A549 treated with ZK216348 at 1 μM for 4 hours (cell line): ENCODE measurements at places on chromosomes 11 and 22. TPM values are rescaled to one million over a fixed set of nuclear protein-coding genes. Genes with fewer than 3 reads are reported as not detected.

Gene GRM5
- total RNA-seq = not detected in 5 replicates

Gene OR8B8
- total RNA-seq = not detected in 5 replicates

Gene BTBD18
- not detected in 5 replicates for total RNA-seq

Gene MYOD1
- not detected in 5 replicates for total RNA-seq

Gene CD248
- total RNA-seq = not detected in 5 replicates

Gene MAJIN
- not detected in 5 replicates for total RNA-seq

Gene MYO18B
- 0.07 to 0.15 TPM in 2 of 5 replicates, not detected in the others for total RNA-seq

Gene MMP10
- total RNA-seq = 0.70 to 1.5 TPM (median 0.94 TPM) in 5 replicates

Gene CCDC134
- 2.4 to 3.8 TPM (median 3.4 TPM) in 5 replicates for total RNA-seq

Gene LYVE1
- 0.22 to 0.42 TPM (median 0.26 TPM) in 5 replicates for total RNA-seq

Gene KRTAP5-11
- total RNA-seq = not detected in 5 replicates

Gene INPPL1
- 42.7 to 96.5 TPM (median 78.5 TPM) in 5 replicates for total RNA-seq

Gene TMPRSS5
- 0.09 to 0.63 TPM (median 0.18 TPM) in 4 of 5 replicates, not detected in the other for total RNA-seq

Gene INSC
- not detected in 5 replicates for total RNA-seq

Gene CTSW
- 0.20 TPM in 1 of 5 replicates, not detected in the others for total RNA-seq

Gene CARD16
- not detected in 5 replicates for total RNA-seq

Gene PGR
- total RNA-seq = not detected in 5 replicates

Gene PCF11
- 22.3 to 29.8 TPM (median 26.5 TPM) in 5 replicates for total RNA-seq

Gene BIK
- total RNA-seq = 0.81 to 2.1 TPM (median 1.2 TPM) in 5 replicates

Gene GAL3ST3
- total RNA-seq = not detected in 5 replicates

Gene KDM4E
- not detected in 5 replicates for total RNA-seq

Gene CATSPER1
- 1.2 to 2.4 TPM (median 2.1 TPM) in 5 replicates for total RNA-seq

Gene TRPM5
- total RNA-seq = not detected in 5 replicates

Gene PHLDB1
- 7.0 to 10.2 TPM (median 8.8 TPM) in 5 replicates for total RNA-seq
